T-helper 2 cell (primary cell): ENCODE measurements at places on chromosomes 5 and 9.
A peak's percentile ranks its signal among the peaks of the same experiment; 100 is the strongest.

DNA sequence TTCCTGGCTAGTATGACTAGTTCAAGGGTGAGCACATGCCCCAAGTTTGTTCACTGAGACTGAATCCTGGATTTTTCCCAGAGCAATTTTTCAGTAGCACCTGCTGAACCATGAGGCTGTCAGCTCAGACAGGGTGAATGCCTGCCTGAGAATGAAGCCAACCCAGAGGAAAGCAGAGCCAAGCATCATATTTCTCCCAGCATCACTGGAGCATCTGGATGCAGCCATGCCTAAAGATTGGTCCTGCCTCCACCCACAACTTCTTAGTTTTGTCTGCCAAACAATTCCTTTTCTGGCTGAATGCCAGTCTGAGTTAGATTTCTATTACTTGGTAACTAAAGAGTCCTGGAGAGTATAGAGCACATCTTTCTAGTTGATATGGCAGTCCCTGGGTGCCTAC lies 343.6 kb downstream of the CSNK1G3 start:
- no peak for DNase-seq

GRCh38 chr5:158792976-158793375 lies 306.7 kb downstream of the EBF1 start:
- no peak for DNase-seq

DNA sequence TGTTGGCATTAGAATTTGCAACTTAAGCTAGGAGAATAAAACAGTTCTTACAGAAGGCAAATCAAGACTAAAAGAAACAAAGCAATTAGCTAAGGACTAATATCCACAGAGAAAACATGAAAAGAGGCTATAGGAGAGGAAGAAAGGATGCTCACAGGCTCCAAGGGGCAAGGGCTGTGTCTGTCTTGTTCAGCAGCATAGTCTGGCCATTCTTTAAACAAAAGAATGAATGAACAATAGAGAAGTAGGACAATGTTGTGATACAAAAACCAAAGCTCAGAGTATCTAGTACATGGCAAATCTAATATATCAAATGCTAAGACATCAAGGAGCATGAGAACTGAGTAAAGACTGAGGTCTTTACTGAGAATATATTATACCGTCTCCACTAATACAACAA lies 39.5 kb downstream of the PLPP1 start:
- DNase-seq = no peak

GRCh38 chr5:166441-167372 lies 24.6 kb upstream of the LRRC14B start:
- DNase-seq = no peak

DNA sequence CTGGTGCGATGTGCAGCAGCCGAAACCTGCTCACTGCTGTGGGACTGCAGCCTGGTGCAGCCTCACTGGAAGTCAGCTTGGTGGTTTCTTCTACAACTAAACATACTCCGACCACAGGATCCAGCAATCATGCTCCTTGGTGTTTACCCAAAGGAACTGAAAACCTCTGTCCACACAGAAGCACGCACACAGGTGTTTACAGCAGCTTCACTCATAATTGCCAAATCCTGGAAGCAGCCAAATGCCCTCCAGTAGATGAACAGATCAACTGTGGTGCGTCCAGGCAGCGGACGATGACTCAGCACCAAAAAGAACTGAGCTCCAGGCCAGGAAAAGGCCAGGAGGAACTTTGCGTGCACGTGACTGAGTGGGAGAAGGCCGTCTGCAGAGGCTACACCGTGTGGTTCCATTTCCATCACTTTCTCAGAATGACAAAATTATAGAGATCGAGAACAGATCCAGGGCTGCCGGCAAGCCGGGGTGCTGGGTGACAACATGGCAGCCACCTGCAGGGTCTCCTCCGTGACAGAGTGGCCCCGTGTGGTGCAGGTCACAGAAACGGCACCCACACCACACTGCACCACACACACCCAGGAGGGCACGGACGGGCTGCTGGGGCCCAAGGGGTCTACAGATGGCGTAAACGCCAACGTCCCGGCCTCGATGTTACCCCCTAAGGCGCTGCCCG lies 23.1 kb upstream of the NSMF start:
- no peak for DNase-seq

DNA sequence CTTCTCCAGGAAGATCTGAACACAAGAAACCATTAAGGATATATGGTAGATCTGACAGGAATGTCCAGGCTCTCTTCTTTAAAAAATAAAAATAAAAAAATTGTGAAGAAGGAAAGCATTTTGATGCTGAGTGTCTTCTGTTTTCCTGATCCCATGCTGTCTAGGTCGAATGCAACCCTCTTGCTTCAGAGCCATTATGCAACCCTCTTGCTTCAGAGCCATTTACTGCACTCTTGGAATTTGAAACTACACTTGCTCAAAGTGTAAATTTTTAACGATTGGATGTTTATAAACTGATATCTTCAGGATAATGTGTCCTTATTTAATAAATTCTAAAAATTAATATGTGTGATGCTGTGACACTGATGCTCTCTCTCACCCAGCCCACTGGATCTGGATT lies 505.1 kb downstream of the DNAH5 start:
- no peak for DNase-seq

DNA sequence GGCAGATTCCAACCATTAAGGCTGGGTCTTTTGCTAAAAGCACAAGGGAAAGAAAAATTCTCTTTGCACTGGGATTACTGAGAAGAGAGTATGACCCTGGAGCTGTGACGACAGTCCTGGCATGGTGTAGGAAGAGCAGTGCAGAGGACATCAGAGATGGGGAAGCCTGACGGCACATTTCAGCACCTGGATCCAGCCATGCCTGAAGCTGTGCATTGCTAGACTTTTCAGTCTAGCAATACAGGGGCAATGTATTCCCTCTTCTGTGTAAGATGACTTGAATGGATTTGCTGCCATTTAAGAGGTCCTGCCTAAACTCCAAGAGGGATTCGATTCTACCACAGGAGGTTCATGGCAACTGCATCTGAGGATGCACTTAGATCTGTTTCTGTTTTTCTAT lies 12.3 kb upstream of the MRNIP start:
- DNase-seq = no peak

DNA sequence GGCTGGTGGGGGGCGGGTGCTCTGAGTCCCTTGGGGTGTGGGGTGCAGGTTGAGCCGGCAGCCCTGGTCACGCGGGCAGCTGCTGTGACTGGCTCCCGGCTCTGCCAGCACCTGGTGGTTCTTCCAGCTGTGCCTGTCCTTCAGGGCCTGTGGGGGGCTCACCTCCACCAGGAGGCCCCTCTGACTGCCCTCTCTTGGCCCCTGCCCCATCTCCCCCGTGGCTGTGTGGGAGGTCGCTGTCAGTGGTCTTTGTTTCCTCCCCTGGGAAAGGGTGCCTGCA lies 3.3 kb downstream of the RXRA start:
- no peak for DNase-seq

GRCh38 chr9:33465596-33466564 lies 7.8 kb downstream of the NOL6 start:
- DNase-seq = no peak

- DNase-seq = peak; percentile 20
Observed at GRCh38 chr5:110663525-110663924, 62.9 kb downstream of the TMEM232 start.

DNA sequence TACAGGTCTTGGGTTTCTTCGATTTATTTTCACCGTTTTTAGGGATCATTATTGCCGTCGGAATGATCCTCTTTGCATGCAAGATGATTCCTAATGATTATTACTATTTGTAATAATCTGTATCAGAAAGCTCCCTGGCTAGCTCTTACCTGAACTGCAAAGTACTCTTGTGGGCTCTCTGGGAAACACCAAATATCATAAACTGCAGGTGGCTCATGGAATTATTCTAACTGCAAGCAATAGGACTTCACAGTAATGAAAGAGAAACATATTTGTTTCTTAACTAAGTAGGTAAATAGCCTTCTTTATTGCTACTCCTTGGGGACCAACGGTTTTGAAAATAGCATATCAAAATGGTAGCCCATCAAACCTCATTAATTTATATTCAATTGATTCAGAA lies 219.4 kb downstream of the NFIB start:
- no peak for DNase-seq

- no peak for DNase-seq
Observed at GRCh38 chr5:45277860-45278259, 418.3 kb downstream of the HCN1 start.

- no peak for DNase-seq
Observed at GRCh38 chr9:15543047-15543813, 9.6 kb upstream of the CCDC171 start.
